ENCODE measurements at places on chromosomes 5 and 9.

- no peak for DNase-seq
Observed at GRCh38 chr9:70479880-70480291, 65.4 kb upstream of the KLF9 start.

- DNase-seq: no peak
Observed at GRCh38 chr5:73529081-73529480, 30.8 kb downstream of the BTF3 start.

DNA sequence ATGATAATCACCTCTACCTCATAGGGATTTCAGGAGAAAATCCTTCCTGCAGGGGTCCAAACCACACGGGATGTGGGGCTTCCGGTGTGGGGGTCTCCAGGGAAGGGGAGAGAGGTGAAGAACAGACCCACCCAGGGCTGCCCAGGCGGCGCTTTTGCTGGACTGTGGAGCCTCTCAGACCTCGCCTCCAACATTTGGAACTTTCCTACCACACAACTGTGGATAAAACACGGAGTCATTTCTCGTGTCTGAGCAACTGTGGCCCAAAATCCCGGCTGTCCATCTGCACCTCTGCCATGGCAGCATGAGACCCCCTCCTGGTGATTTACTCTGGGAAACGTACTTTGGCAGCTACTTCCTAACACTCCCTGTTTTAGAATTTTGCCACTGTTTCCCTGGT lies 307.8 kb upstream of the IRX4 start:
- no peak for DNase-seq

GRCh38 chr5:92337772-92338234 lies 954.7 kb upstream of the ARRDC3 start:
- DNase-seq: no peak

GRCh38 chr9:35518981-35519679 lies 29.2 kb downstream of the RUSC2 start:
- no peak for DNase-seq

DNA sequence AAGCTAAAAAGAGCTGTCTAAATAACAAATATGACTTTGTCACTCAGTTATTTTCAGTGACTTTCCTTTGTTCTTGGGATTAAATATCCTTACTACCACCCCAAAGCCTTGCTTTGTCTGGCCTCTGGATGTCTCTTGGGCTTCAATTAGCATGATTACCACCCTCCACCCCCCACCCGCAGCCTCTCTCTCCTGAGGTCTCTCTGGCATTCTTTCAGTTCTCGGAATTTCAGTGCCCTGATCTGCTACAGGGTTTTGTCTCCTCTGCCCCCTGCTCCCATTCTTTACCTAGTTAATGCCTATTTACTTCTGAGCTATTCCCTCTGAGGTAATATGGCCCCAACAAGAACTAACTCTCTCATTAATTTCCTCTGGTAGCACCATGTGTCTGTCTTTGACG lies 376.4 kb downstream of the DEPDC1B start:
- DNase-seq: no peak

- no peak for DNase-seq
Observed at GRCh38 chr9:134153450-134153849, 10.9 kb downstream of the RNU6ATAC start.

- no peak for DNase-seq
Observed at GRCh38 chr5:180809403-180810209, 7.0 kb upstream of the MGAT1 start.

DNA sequence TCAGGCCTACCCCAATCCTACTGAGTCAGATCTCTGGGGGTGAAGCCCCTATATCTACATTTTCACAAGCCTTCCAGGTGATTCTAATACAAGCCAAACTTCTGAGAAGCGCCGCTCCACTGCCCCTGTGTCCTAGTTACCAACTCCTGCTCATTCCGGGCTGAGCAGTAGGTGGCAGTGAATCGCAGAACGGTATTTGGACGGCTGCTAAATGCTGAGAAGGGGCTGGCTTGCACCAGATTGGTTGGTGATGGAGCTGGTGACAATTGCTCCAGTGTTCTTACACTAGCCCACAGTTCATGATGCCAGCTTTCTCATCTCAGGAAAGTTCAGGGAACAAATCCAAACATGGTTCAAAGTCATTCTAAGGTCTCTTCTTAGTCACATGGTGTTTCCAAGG lies 31.1 kb upstream of the FGF1 start:
- no peak for DNase-seq

GRCh38 chr9:87436716-87437115 lies 61.0 kb upstream of the DAPK1 start:
- no peak for DNase-seq

Measured in pulmonary artery endothelial cell (primary cell).